Hematopoietic multipotent progenitor cell (in vitro differentiated cells): ENCODE measurements at places on chromosomes 13 and 19. TPM values are rescaled to one million over a fixed set of nuclear protein-coding genes. Genes with fewer than 3 reads are reported as not detected.

ZSCAN22 gene
- total RNA-seq: 3.0 TPM

OR4F17 gene
- total RNA-seq: under 0.01 TPM

IGFLR1 gene
- 18.9 TPM for total RNA-seq

GRCh38 chr13:114057166-114058050, 75.0 kb downstream of the RASA3 start:
- no peak for DNase-seq

GRCh38 chr13:20149762-20150161, 11.1 kb downstream of the GJA3 start:
- DNase-seq: no peak

GRCh38 chr13:65722506-65722905, 1507.6 kb downstream of the PCDH9 start:
- DNase-seq: no peak
